ENCODE measurements at places on chromosomes 7 and 10.

- no peak for DNase-seq
These were observed 656.1 kb downstream of the INHBA start for GRCh38 chr7:41046776-41047175.

GRCh38 chr10:52752801-52753445 is 19.7 kb downstream of the MBL2 start:
- DNase-seq: no peak

DNA sequence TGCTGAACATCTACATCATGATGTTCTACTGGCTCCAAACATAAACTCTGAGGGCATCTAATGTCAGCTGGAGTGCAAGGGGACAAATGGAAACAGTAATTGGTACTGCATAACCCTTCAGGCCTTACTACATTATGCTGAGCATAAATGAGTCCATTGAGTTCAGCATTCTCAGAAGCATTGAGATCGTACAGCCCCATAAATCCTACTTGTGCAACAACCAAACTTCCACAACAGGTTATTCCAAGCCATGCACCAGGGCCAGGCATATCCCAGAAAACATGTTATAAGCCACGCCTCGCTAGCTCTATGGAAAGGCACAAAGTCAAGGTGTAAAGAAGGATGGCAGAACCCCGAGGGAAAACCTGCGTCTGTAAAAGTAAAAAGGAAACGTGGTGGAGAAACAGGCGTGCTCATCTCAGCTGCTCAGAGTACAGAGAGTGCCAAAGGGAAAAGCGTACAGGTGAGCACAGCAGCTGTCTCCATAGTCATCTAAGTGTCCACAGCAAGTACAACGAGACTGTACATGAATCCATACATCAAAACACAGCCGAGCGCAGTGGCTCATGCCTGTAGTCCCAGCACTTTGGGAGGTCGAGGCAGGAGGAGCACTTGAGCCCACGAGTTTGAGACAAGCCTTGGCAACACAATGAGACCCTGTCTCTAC is 124.6 kb downstream of the PARD3 start:
- DNase-seq: no peak

GRCh38 chr10:86085686-86086085 is 280.9 kb downstream of the GRID1 start:
- DNase-seq: no peak

GRCh38 chr10:129761981-129762956 is 201.8 kb downstream of the EBF3 start:
- no peak for DNase-seq

DNA sequence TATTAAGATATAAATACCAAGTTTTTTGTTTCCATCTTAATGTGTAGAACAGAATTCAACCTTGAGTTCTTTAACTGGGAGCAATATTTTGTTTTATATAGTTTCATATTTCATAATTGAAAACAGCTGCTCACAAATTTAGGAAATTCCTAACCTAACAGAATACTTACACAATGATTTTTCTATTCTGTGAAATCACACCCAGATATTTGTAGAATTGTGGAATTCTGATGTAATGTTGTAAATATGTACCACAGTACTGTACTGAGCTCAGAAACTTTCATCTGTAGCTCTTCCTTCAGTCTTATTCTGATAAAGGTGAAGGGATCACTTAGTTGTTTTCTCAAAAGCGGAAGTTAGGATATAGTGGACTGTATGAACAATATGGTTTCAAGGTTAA is 143.4 kb upstream of the GLI3 start:
- DNase-seq: no peak

GRCh38 chr7:21260939-21261338 is 166.9 kb upstream of the SP4 start:
- no peak for DNase-seq

DNA sequence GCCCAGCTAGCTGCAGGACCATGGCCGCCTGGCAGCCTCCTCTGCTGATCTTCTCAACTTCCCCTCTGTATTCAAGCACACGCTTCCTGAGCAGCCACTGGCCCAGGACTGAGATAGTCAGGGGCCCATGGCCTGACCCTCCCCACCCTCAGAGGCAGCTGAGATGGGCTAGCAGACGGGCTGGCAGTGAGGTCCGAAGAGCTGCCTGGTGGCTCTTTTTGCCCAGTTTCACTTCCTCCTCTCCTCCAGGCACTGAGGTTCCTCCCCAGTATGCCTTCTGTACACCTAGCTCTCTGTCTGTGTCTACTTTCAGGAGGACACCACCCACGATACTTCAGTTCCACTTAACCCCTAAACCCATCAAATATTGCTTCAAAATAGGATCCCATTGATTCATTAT is 395.6 kb downstream of the TNS3 start:
- DNase-seq: no peak

DNA sequence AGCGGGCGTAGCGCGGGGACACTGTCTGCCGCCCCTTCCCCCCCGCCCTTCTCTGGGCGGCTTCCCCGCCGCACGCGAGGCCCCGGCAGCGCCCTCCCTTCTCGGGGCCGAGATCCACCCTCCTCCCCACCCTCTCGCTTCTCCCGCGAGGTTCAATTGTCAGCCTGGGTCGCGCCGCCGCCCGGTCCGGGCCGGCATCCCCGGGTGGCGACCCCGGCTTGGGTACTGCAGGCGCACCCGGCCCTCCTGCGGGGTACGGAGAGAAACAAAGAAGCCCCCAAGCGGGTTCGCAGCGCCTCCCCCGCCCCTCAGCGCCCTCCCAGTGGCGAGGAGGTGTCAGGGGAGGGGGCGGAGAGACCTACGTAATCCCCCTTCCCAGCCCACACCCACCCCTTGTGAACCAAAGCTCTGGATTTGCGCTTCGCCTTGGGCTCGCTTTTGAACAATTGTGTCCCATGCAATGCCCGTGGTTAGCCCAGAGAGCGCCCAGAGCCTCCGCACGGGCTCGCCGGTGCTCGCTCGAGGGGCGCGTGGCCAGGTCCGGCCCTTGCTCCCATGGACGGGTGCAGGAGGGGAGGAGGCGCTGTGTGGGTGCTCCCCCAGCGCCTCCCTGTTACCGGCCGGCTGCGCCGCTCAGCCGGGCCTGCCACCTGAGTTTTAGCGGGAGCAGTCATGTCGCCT is 634 bp downstream of the HECW1 start:
- DNase-seq: no peak

- no peak for DNase-seq
These were observed 85.8 kb downstream of the SNX13 start for GRCh38 chr7:17854261-17855047.

DNA sequence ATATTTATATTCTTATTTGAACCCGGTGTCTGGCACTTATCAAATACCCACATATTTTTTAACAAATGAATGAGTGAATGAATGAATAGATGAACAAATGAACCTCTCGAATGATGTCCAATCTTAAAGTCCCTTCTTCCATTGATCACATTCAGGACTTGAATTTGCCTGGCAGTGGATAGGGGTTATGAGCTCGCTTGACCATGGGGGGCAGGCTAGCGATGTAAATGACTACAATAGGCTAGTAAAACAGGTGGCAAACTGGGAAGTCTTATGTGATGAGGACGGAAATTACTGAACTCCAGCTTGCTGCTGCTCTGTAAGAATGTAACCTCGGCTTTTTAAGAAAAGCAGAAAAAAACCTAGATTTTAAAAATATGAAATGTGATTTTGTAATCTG is 247.7 kb upstream of the DKK1 start:
- DNase-seq: no peak

DNA sequence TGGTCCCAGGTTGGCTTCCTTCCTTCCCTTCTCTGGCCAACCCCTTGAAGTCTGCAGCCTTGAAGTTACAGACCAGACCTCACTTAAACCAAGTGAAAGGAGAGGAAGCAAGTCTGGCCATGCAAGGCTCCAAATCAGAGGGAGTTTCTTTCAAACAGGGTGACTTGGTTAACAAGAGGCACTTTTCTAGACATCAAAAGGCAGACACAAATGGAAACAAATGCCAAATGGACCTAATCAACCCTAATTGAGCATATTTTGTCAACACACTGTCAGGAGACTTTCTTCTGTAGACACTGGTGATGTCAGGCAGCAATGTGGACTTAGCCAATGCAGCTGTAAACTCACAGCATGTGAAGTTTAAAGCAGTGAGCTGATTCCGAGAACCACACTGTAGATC is 282.7 kb upstream of the FZD8 start:
- DNase-seq: no peak

DNA sequence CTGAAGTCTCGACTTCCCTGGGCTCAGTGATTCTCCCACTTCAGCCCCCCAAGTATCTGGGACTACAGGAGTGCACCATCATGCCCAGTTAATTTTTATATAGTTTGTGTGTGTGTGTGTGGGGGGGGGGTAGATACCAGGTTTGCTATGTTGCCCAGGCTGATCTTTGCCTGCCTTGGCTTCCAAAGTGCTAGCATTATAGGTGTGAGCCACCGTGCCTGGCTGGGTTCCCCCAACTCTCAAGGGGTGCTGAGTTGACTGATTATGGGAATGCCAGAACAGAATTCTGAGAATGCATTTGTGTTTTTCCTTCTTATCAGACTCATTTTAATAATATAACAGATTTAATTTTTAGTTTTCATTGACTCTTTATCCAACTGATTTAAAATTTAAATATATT is 19.5 kb downstream of the RPA3 start:
- no peak for DNase-seq

DNA sequence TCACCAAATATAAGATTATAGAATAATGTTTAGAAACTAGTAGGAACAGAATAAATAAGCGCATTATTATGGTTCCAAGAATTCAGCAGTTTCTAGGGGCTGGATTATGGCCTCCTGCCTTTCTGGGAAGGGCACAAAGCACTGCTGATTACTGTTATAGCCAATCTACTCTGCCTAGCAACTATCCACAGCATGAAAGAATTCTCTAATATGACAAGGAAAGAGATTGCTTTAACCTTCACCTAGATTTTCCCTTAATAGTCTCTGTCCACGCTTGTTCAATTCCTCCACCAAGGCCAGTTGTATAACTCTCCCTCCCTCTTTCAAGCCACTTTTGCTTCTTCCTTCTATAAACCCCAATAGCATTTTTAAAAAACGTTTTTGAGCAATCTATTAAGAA is 1033.6 kb upstream of the LRRTM3 start:
- no peak for DNase-seq

- no peak for DNase-seq
These were observed 3.9 kb downstream of the GLUD1 start for GRCh38 chr10:87090779-87091178.

DNA sequence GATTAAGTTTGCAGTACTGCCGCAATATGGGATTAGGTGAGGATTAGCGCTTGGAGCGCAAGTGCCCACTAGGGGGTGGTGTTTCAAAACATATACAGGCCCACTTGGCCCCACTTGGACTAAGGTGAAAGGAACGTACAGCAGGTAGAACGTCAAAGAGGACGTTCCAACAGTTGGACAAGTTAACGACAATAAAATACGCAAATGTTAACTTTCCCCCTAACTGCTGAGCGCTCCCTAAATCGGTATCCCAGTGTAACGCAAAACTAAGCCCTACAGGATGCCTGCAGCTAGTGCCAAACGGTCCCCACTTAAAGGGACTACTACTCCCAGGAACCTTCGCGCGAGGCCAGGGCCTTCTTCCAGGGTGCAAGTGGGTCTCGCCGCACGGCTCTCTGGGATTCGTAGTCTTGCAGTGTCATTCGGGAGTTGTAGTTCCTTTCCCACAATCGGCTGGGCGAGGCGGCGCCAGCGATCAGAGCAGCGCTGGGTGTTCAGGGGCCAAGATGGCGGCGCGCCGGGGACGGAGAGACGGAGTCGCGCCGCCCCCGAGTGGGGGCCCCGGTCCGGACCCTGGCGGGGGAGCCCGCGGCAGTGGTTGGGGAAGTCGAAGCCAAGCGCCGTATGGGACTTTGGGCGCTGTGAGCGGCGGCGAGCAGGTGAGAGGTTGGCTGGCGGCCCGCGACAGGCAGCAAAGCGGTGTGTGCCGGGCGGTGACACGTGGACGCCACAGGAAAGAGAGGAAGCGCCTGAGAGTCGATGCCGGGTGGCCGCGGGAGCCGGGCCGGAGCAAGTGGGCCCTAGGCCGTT is at the start of gene PPRC1:
Gene PPRC1 (plus strand): TSS at position 478 of the 810 bp plus-strand sequence. CDS start 29 bp downstream, at position 507.
- peak; percentile 93 for DNase-seq

DNA sequence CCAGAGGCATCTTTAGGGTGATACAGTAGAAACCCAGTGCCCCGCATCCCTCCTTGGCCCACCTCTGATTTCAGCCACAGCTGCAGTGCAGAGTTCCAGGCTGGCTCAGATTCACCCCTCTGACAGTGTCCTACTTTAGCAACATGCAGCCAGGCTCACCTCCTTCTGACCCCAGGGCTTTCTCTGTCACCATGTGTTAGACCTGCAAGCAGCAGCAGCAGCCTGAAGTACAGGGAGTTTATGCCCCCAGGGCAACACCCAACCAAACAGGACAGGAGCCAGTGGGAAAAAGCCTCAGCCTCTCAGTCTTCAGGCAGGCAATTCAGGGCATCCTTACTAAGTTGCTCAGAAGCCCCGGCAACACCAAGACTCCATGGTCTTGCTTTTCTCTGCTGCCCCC is 109.0 kb upstream of the PLXNA4 start:
- DNase-seq: no peak

DNA sequence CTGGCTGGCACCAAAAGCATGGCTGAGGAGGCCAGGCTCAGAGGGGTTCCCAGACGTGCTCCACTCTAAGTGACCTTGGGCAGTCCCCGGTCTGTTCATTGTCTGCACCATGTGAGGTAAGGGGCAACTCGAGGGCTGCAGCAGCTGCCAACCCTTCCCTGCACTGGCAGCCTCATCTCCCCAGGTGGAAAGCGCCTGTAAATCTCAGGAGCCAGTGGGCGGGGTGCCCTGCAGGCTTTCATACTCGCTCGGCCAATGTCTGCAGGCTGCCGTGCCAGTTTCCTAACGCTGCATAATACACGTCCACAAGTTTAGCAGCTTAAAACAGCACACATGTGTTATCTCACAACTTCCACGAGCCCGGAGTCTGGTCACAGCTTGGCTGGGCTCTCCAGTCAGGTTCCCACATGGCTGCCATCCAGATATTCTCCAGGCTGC is 12.6 kb upstream of the GDF10 start:
- no peak for DNase-seq

- DNase-seq: no peak
These were observed 118.4 kb downstream of the GFRA1 start for GRCh38 chr10:116154651-116155050.

GRCh38 chr7:134892963-134893362 is 93.3 kb upstream of the AGBL3 start:
- no peak for DNase-seq

DNA sequence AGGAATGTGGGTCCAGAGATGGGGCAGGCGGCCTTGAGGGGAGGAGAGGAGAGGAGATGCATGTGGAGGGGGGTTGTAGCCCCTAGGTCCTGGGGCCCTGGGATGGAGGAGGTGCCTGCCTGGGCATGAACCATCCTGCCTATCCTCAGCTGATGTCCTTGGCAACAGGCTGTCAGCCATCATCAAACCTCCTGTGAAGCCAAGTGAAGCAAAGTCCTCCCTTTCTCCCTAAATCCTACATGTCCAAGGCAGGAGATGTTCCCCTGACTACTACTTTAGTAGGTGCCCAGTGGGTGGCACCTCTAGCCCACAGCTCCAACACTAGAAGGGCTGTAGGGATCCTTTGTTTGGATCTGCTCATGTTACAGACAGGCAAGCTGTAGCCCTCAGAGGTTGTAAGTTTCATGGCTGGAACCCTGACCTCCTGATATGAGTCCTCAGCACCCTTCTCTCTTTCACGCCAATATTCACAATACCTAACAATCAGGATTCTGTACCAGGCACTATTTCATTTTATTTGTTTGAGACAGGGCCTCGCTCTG is 66.6 kb upstream of the SYPL1 start:
- no peak for DNase-seq

- peak; percentile 26 for DNase-seq
These were observed 36.6 kb downstream of the PRKCQ start for GRCh38 chr10:6543431-6544005.

GRCh38 chr7:132488634-132489302 is 87.5 kb downstream of the PLXNA4 start:
- DNase-seq: no peak

- no peak for DNase-seq
These were observed 360.9 kb downstream of the NEBL start for GRCh38 chr10:20535897-20536881.

Data from T-helper 1 cell (primary cell).